Activated naive CD4-positive, alpha-beta T cell treated with anti-CD3 and anti-CD28 coated beads for 36 hours (primary cell): ENCODE measurements at places on chromosomes 4 and X. TPM values are rescaled to one million over a fixed set of nuclear protein-coding genes. Genes with fewer than 3 reads are reported as not detected.

The FGFRL1 gene
- 8.0 TPM for total RNA-seq

GRCh38 chr4:89283226-89284009 lies 24.2 kb downstream of the GPRIN3 start:
- H3K4me1 ChIP-seq: peaks cover 66% of the 10 kb centered on the region
- no peak overlapping the region for H3K4me3 ChIP-seq
- no peaks in the 10 kb centered on the region for H3K27me3 ChIP-seq
- peaks cover 6% of the 10 kb centered on the region for H3K36me3 ChIP-seq

- no peak for DNase-seq
- H3K27ac ChIP-seq: no peak overlapping the region
- H3K27me3 ChIP-seq: no peaks in the 10 kb centered on the region
- H3K36me3 ChIP-seq: no peaks in the 10 kb centered on the region
- H3K4me1 ChIP-seq: no peaks in the 10 kb centered on the region
Measured at GRCh38 chr4:34486461-34487363, 1757.6 kb downstream of the ARAP2 start.

GRCh38 chr4:152530600-152530999 lies 5.3 kb downstream of the FBXW7 start:
- DNase-seq: no peak
- peaks cover 7% of the 10 kb centered on the region for H3K36me3 ChIP-seq
- H3K4me3 ChIP-seq: no peak overlapping the region
- H3K4me1 ChIP-seq: peaks cover 43% of the 10 kb centered on the region
- H3K27me3 ChIP-seq: no peaks in the 10 kb centered on the region

GRCh38 chrX:107551546-107551945 lies 76.8 kb upstream of the PRPS1 start:
- DNase-seq: no peak
- no peaks in the 10 kb centered on the region for H3K36me3 ChIP-seq
- peaks cover 16% of the 10 kb centered on the region for H3K4me1 ChIP-seq
